Heart left ventricle (tissue), 16 donors: ENCODE measurements at places on chromosomes 6 and 20.

DNA sequence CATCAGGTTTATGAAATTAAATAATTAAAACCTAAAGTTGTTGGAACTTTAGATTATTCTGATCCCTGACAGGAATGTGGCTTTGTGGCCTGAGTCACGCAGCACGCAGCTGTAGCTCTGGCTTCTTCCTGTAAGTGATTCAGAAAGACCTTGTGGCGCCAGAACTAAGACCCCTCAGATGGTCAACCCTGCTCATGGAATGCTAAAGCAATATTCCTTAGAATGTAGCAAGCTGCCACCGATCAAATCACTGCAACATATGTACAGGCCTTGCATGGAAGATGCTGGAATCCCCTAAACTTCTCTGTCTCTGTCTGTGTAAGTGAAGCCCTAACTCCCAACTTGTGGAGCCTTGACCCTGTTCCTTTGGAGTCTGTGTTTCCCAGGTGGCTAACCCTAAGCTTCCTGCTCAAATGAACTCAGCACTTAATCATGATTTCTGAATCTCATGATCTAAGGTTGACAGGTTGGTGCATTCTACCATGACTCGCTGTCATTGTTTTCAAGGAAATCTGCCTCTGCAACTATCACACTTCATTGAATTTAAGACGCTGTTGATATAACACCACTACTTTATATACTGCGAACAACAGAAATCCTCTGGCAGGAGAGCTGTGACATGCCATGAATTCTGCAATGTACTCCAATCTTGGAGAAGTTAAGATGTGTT, 111.2 kb upstream of the CST7 start:
- no peak for DNase-seq
- H3K4me1 ChIP-seq, result no peaks in the 10 kb centered on the region
- no peak overlapping the region for H3K4me3 ChIP-seq
- H3K27me3 ChIP-seq, result peaks cover 15% of the 10 kb centered on the region
- H3K27ac ChIP-seq, result no peak overlapping the region

GRCh38 chr6:45420083-45420908, 42.6 kb upstream of the SUPT3H start:
- DNase-seq, result peak; percentile 26
- peak overlapping the region; percentile 58 for H3K4me3 ChIP-seq
- no peaks in the 10 kb centered on the region for H3K36me3 ChIP-seq
- peaks cover 24% of the 10 kb centered on the region for H3K4me1 ChIP-seq

GRCh38 chr20:50545126-50545525, 34.9 kb downstream of the PTPN1 start:
- H3K27me3 ChIP-seq, result no peaks in the 10 kb centered on the region
- H3K36me3 ChIP-seq, result no peaks in the 10 kb centered on the region
- no peak overlapping the region for H3K4me3 ChIP-seq
- no peak for DNase-seq
- no peak overlapping the region for H3K27ac ChIP-seq

- H3K4me1 ChIP-seq, result no peaks in the 10 kb centered on the region
- no peak overlapping the region for H3K4me3 ChIP-seq
- H3K27me3 ChIP-seq, result no peaks in the 10 kb centered on the region
These were observed 82.8 kb upstream of the HIVEP1 start for GRCh38 chr6:11929241-11929835.

GRCh38 chr20:32649697-32650400, 23.9 kb downstream of the C20orf203 start:
- no peaks in the 10 kb centered on the region for H3K27me3 ChIP-seq
- no peaks in the 10 kb centered on the region for H3K4me1 ChIP-seq
- DNase-seq, result no peak
- H3K27ac ChIP-seq, result no peak overlapping the region
- H3K36me3 ChIP-seq, result no peaks in the 10 kb centered on the region

GRCh38 chr6:45710304-45710821, 305.3 kb downstream of the CLIC5 start:
- no peak for DNase-seq
- no peak overlapping the region for H3K4me3 ChIP-seq
- no peaks in the 10 kb centered on the region for H3K36me3 ChIP-seq
- no peaks in the 10 kb centered on the region for H3K4me1 ChIP-seq
